NCI-H446 treated with DMSO at 0.1 percent for 48 hours (cell line): ENCODE measurements at places on chromosomes 2 and 18.
A peak's percentile ranks its signal among the peaks of the same experiment; 100 is the strongest.

DNA sequence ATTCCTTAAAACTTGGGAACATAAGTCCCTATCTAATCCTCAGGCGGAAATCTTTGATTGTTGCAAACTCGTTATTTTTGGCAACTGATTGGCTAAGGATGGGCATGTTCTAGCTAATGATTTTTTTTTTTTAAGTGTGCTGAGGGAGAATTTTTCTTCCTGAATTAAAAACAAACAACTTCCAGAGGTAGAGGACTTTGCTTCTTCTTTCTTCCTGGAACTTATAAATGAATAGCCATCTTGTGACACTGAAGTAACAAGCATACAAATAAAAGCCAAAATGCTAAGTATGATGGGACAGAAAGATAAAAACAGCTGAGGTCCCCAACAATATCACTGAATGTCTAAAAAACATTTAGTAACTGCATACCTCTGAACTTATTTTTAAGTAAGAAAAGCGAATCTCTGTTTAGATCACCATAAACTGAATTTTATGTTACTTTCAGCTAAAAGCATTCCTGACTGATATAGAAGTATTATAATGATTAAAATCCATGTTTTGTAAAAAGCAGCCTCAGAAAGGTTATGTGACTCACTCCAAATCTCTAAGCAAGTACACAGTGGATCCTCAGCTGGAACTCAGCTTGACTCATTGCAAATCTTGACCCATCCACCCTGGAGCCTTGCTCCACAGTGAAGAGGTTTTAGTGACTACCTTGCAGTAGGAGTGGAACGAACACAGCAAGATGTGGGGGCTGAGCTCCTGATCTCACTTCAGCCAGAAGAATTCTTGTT, 344.4 kb downstream of the CLIP4 start:
- no peak for DNase-seq

DNA sequence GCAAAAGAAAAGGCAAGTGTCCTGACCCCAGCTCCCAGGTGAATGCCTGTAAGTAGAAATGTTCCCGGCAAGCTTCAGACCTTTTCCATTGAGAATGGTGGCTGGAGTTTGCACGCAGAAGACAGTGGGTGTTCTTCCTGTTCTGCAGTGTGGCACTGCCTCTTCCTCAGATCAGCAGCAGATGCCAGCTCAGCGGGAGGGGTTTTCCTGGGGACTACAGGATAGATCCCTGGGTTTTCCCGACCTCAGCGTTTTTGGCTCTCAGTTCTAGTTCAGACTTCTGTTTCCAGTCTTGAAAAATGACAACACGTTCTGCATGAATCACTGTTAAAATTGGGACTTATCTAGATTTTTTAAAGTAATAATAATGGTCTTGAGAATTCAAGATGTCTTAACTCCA, 39.2 kb downstream of the GRHL1 start:
- DNase-seq, result peak; percentile 5

GRCh38 chr2:168127371-168127770, 120.0 kb downstream of the STK39 start:
- DNase-seq, result peak; percentile 18

- DNase-seq, result no peak
Measured at GRCh38 chr2:239654266-239654665, 253.4 kb upstream of the HDAC4 start.

DNA sequence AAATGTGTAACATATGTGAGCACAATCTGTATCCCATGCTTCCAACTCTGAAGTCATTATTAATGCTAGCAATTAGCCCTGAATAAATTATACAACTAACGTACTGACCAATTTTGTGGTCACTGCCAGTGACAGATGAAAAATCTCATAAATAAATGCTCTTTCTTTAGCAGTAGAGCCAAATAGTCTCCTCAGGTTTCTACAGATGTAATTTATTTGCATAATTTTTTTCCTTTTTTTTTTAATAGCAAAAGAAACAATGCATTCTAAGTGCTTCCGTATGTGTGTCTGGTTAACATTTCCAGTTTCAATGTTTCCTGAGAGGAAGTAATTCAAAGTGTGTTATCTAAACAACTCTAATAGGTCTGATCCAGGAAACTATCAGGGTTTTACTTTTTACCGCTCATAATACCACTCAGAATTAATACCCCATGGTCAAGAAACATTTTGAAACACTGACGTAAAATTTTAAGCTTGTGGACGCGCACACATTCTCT, 108.4 kb downstream of the MEP1B start:
- DNase-seq, result no peak

DNA sequence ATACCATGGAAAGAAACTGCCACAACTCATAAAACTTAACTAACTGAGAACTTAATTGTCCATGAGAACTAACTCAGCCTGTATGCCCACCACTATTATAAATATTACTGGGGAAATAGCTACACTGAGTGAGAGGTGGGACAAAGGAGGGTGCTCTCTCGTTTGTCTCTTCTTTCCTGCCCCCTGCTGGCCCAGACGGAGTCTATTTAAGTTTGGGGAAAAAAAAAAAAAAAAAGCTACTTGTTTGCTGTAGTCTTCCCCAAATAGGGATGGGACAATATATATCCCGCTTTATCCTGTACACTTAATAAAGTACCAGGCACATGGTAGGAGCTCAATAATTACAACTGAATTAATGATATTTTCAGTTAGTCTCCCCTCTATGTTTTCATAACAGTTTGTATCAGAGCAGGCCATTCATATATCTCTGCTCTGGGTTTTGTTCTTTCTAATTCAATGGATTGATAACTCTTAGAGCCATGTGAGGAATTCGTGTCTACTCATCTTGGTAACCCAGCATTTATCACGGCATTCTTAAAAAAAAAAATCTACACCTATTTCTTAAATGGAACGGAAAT, 647.6 kb upstream of the PKDCC start:
- DNase-seq, result no peak

- no peak for DNase-seq
Measured at GRCh38 chr2:191951376-191951775, 104.5 kb upstream of the CAVIN2 start.

DNA sequence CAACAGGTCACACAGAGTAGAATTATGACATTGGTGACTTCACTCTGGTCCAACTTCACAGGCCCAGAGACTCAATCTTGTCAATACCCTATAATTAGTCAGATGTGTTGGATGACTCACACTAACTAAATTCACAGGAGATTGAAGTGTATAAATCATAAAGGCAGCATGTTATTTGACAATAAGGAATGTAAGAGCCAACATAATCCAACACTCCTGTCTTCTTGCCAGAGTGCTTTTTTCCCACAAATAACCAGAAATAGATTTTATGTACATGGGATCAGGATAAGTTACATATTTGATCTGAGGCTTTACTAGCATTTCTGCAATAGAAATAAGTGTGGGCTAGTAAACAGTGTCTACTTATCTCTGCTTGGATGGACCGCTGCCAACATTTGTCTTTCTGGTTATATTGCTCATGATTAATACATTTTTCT, 42.2 kb upstream of the ZSWIM2 start:
- peak; percentile 71 for DNase-seq

- no peak for DNase-seq
Measured at GRCh38 chr2:168705534-168706470, 96.6 kb upstream of the NOSTRIN start.

GRCh38 chr2:218754201-218754600, 27.7 kb upstream of the CYP27A1 start:
- DNase-seq, result no peak

GRCh38 chr18:49368161-49368875, 92.1 kb downstream of the DYM start:
- DNase-seq, result no peak

- DNase-seq, result no peak
Measured at GRCh38 chr18:74377776-74378175, 62.1 kb downstream of the C18orf63 start.

GRCh38 chr2:6554466-6554865, 311.2 kb downstream of the CMPK2 start:
- DNase-seq, result no peak

- no peak for DNase-seq
Measured at GRCh38 chr2:6310256-6311215, 555.2 kb downstream of the CMPK2 start.

- DNase-seq, result no peak
Measured at GRCh38 chr2:190062053-190062452, 476 bp downstream of the MSTN start.

DNA sequence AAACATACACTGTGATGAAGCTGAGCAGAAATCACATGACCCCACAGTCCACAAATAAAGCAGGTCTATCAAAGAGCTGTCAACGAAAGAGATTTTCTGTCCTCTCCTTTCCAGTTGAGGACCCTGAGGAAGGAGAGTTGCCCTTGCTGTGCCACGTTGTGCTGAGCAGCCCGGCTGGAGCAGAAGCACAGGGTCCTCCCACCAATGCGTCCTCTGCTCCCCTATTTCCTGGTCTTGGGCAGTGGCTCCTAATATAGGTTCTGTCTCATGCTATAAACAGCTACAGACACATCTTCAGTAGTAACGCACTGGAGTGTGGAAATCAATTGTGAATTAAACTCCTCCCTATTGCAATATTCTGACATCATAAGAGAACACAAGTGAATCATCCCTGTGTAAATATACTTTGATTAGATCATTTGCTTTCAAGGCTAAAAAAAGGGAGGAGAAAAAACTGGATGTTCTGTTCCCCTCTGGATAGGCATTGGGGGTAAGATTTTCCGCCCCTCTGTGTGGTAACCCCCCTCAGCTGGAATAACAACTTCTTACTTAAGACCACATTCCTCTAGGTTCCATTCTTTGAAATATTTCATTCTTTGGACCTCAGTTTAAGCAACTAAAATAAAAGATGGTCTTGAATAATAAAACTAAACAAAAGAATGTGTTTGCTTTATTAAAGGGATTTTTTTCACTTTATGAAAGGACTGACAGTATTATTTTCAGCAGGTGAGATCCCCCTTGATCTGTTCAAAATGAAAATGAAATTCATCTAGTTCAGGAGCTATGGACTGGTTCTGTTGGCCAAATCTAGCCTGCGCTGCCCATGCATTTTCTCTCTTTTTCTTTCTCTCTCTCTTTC, 8.3 kb upstream of the RHOB start:
- DNase-seq, result no peak

GRCh38 chr18:63617049-63617914, 26.8 kb downstream of the SERPINB4 start:
- no peak for DNase-seq

DNA sequence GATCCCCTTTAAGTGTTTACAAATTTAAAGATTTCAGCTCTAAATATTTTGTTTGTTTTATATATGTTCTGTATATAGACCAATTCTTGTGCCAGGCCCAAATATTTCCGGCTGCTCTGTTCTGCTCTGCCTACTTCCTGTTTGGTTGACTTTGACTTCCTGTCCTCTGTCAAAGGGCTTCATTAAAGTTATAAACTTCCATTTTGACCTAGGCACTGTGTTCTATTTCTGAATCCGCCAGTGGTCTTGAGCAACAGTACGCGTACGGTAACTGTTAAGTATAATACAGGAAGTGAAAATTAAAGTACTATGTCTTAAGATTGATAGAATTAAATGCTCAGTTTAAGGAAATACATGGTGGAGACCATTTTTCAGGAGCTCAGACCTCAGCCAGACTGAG, 13.5 kb upstream of the REL start:
- no peak for DNase-seq

DNA sequence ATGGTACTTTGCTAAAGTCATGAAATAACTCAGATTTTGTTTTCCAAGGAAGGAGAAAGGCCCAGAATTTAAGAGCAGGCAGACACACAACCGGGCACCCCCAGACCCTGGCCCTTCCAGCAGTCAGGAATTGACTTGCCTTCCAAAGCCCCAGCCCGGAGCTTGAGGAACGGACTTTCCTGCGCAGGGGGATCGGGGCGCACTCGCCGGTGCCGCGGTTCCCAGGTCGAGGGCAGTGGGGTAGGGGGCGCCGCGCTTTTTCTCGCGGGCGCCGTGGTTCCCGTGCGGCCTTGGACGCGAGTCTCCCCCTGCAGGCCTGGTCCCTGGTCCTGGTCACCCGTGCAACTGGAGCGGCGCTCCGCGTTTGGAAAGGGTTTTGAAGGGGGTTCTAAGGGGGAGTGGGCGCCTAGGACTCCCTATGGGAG, 1.2 kb downstream of the ZNF236 start:
- no peak for DNase-seq

- DNase-seq, result no peak
Measured at GRCh38 chr18:27240383-27240782, 55.3 kb upstream of the CHST9 start.

DNA sequence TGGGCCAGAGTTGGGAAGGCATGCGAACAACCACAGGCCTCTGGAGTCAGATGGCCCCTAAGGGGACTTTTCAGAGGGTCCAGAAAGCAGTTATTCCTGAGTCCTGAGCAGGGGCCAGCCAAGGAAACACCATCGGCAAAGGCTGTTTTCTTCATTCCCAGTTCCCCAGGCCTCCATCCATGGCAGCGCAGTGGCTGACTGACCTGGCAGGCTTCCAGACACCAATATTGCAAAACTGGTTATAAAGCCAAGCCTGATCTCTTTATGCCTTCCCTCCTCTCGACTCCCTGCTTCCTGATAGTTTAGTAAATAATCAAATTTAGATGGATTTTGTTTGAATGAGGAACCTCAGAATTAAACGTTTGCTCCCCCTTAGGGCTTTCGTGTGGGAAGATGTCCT, 133.4 kb upstream of the ITGA6 start:
- DNase-seq, result no peak

DNA sequence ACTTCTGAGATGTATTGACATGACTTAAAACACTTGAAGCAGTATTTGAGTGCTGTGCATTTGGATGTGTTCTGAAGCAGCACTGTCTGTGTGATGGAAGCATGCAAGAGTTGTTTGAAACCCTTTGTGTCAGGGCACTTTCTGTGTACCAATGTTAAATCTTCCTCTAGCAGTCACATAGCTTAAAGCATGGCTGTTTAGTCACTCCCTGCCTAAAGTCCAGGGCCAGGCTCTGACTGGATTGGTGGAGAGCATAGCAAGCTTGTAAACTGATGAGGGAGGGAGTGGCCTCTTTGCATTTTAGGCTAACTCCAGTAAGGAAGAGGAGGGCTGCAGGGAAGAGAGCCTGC, 73.5 kb downstream of the MYO1B start:
- DNase-seq, result no peak

- DNase-seq, result no peak
Measured at GRCh38 chr2:203510256-203510940, 24.7 kb downstream of the RAPH1 start.

- DNase-seq, result no peak
Measured at GRCh38 chr2:199148076-199148845, 309.5 kb downstream of the SATB2 start.

GRCh38 chr2:25618676-25619075, 54.7 kb downstream of the DTNB start:
- DNase-seq, result peak; percentile 5

- DNase-seq, result no peak
Measured at GRCh38 chr2:81234711-81235110, 930.2 kb upstream of the LRRTM1 start.

GRCh38 chr2:241804326-241805229, 4.4 kb upstream of the NEU4 start:
- DNase-seq, result no peak

DNA sequence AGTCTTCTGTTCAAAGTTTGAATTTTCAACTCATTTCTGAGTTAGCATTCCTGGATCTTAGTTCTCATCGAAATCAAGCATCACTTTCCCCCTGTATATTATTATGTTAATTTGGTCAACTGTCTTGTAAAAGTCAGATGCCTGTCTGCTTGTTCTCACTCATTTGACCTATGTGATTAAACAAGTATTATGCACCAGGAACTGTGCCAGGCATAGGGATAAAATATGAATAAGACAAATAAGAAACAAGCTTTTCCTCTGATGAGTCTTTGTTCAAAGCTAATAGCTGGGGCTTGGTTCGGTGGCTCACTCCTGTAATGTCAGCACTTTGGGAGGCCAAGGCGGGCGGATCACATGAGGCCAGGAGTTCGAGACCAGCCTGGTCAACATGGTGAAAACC, 19.7 kb upstream of the EMILIN2 start:
- no peak for DNase-seq

- no peak for DNase-seq
Measured at GRCh38 chr2:12835733-12836132, 119.0 kb downstream of the TRIB2 start.
